Stimulated activated CD8-positive, alpha-beta memory T cell treated with anti-CD3 and anti-CD28 coated beads, Interleukin-15, amount 100 ng/mL, for 24 hours (primary cell): ENCODE measurements at places on chromosomes 5 and 9.

DNA sequence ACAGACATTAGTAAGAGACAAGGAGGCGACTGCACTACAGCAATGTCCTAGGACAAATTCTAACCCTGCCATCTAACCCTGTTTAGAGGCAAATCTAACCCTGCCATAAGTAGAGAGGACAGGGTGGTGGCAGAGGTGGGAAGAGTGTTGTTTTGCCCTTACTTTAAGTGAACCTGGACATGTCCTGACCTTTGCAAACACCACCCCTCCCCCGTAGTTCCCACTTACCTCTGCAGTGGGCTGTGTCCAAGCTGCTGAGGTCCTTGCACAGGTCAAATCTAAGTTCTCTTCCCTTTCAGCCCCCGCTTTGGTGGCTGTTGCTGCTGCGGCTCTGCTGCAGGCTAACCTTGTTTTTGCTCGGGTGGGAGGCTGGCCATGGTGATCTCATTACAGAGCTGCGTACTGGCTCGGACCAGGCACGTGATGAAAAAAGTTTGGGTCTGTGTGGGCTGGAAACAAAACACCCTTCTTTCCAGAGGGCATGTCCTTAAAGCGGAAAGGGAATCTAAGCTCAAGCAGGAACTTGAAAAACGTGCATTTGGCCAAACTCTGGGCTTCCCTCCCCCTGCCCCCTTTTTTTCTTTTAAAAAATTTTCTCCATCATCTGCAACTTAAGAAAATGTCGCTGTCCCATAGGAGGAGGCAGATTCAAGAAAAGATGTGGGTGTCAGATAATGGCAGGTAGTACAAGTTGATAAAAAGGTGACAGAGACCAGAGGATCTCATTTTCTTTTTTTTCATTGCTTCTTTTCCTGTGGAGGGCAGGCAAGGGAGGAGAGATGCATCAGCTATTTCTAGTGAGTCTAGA lies at the start of gene FAXDC2:
TSS of gene FAXDC2 (minus strand) at position 349 of the 808 bp plus-strand sequence. CDS start 12,425 bp downstream, outside the sequence.
- DNase-seq = no peak

- no peak for DNase-seq
Measured at GRCh38 chr9:4985386-4986266, 554 bp downstream of the JAK2 start.

DNA sequence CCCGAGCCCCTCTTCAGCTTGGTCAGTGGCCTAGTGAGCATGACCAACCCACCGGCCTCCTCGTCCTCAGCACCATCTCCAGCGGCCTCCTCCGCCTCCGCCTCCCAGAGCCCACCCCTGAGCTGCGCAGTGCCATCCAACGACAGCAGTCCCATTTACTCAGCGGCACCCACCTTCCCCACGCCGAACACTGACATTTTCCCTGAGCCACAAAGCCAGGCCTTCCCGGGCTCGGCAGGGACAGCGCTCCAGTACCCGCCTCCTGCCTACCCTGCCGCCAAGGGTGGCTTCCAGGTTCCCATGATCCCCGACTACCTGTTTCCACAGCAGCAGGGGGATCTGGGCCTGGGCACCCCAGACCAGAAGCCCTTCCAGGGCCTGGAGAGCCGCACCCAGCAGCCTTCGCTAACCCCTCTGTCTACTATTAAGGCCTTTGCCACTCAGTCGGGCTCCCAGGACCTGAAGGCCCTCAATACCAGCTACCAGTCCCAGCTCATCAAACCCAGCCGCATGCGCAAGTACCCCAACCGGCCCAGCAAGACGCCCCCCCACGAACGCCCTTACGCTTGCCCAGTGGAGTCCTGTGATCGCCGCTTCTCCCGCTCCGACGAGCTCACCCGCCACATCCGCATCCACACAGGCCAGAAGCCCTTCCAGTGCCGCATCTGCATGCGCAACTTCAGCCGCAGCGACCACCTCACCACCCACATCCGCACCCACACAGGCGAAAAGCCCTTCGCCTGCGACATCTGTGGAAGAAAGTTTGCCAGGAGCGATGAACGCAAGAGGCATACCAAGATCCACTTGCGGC lies 1.8 kb downstream of the EGR1 start:
- no peak for DNase-seq

- DNase-seq = no peak
Measured at GRCh38 chr9:89668216-89668865, 63.5 kb downstream of the GADD45G start.

- no peak for DNase-seq
Measured at GRCh38 chr9:130327070-130327780, 61.7 kb downstream of the HMCN2 start.

GRCh38 chr9:122337556-122337929 lies 33.3 kb upstream of the PTGS1 start:
- no peak for DNase-seq

GRCh38 chr5:179488491-179488890 lies 61.9 kb upstream of the RUFY1 start:
- no peak for DNase-seq

DNA sequence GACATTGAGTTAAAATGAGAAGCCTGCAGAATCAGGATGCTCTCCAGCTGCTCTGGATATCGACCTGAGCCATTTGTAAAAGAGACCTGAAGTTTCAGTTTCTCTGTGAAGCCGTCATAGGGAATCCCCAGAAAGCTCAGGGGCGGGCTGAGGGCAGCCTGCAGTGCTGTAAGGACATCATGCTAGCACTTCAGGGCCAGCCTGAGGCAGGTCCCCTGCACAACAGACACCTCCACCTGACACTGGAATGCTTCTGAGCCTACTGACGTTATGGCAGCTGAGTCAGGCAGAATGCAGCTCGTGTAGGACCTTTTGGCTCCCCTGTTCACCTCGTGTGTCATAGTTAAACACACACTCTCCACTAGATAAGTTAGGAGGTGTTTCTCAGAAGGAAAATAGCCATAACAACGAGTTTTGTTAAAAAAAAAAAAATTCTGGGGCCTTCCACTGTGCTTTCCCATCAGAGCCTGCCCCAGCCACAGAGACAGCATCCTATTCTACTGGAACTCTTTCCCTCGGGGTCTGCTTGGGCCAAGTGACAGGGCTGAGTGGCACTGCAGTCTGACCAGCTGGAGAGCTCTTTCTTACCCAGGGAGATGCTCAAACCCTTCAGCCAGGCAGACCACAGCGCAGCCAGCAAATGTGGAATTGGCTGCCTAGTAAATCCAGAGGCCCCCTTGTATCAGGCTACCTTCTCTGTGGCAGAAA lies 354.9 kb downstream of the DIRAS2 start:
- no peak for DNase-seq

- no peak for DNase-seq
Measured at GRCh38 chr5:124436294-124436693, 310.1 kb downstream of the ZNF608 start.

- no peak for DNase-seq
Measured at GRCh38 chr5:79456890-79457583, 56.9 kb downstream of the HOMER1 start.

DNA sequence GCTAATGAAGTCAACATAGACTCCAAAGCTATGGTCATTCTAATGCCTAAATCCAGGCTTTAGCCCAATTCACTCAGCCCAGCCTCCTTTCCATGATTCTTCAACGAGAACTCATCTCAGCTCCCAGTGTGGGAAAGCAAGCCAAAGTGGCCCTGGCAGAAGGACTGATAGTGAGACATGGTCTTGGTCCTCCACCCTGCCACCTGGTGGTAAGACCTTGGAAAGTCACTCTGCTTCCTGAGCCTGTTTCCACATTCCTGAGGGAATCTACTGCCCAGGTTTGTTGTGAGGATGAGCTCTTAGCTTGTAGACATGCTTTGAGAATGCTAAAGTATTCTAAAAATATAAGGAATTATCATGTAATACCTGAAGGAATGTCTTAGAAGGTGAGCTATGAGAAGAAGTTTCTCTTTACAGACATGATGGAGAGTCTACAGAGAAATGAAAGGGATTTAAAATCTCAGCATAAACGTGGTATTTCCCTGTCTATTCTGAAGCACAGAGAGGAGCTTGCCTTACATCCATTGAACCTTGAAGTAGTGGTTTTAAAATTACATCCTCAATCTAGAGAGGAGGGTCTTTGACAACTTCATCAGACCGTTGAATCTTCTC lies 173.5 kb downstream of the TRIM32 start:
- no peak for DNase-seq

GRCh38 chr5:69360442-69360841 lies 8.9 kb downstream of the AK6 start:
- no peak for DNase-seq

DNA sequence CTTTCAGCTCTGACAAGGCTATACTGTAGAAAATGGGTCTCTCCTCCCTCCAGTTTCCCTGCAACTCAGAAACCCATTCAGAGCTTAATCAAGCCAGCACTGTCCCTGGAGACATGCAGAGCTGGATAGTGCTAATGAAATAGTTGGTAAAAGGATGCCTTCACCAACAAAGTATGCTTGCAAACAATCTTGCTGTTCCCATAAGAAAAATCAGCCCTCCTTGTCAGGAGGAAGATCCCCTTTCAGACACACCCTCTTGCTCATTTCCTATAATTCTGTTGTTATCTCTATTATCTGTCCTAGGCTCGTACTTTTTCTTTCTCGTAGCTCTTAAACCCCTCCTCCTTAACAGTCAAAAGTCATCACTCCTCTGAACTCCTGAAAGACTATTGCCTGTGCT lies 9.9 kb upstream of the OSMR start:
- no peak for DNase-seq

DNA sequence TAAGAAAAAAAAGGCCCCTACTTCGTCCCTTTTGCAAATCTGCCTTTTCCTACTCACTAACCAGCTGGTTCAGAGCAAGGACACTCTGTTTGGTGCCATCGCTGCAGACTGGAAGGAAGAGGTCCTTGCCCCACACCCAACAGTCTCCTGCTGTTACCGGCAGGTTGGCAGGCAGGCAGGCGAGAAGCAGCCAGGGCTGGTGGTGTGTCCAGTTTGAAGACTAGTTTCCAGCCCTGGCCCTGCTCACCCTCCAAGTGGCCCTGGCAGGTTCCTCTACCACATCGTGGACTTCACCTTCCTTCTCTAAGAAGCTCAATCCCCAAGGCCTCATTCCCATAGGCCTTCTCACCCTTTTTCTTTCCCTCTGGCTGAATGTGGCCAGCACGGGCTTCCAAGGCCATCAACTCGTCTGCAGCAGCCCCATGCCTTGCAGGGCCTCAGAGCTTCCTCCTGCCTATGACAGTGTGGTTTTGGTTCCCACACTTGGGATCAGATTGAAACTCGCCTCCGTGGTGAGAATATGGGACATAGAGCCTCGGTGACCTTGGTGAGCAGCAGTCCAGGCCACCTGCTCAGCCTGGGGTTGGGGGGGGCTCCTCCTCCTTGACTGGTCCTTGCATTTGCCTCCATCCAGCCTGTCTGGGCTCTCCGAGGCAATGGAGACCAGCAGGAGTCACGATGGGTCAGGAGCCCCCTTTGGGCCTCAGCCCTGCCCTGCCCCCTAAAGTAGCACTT lies 22.9 kb downstream of the TGFBI start:
- DNase-seq = no peak

- DNase-seq = no peak
Measured at GRCh38 chr5:153459051-153459743, 31.3 kb upstream of the GRIA1 start.

DNA sequence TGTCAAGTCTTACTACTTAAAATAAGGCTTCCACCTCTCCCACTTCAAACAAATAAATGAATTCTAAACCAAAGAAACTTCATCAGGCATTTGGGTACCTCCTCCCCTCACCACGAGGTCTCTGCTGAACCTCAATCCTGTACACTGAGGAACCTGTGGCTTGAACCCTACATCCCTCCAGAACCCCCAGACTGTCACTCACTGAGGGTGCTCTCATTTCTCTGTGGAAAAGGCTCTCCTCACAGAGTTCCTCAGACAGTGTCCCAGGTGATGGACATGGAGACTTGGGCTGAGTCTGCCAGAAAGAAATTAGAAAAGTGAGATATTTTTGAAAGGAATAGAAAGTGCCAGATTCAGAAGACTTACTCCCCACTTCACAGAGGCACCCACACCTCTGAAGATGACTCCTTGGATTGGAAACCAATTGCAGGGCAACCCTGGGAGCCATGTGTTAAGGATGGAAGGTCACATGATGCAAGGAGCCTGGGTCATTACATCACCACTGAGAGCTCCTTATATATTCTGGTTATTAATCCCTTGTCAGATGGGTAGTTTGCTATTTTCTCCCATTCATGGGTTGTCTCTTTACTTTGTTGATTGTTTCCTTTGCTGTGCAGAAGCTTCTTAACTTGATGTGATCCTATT lies 19.8 kb downstream of the MLANA start:
- no peak for DNase-seq

DNA sequence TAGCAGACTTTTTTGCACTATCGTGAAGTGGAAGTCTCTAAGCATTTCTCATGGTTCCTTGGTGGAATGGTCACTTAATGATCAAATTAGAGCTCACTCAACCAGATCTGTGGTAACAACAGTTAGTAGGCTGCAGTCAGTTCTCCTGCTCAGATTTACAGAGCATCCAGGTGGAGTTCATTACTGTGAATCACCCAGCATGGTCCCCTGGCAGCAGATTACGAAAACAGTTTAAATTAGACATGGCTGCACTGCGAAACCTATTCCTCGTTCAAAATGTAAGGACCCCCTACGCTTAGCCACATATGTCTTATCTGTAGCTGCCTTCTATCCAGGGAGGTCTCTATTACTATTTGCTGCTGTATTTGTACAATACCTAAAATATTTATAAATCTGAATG lies 823.6 kb upstream of the ARRDC3 start:
- no peak for DNase-seq

DNA sequence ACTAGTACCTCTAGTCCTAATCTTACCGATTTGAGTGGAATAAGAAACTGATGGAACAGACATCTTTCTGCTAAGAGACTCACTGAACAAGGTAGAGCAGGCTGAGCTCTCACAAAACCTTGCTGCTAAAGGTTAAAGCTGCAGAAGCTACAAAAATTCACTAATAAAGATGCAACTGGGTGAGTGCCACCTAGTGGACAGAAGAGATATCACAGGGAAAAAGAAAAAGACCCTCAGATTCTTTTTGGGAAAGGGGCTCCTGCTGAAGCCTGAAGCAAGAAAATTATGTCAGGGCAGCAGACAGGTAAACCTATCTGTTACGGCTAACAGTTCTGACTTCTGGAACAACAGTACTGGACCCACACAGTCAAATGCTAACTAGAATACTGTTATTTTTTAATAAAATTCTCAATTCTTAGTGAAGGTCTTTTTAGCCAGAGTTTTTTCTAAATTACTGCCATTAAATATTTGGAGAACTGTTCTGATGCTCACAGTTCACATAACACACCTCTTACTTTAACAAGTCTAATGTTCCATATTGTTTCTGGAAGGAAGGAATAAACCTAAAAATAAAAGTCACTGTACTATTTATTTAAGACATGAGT lies 51.2 kb downstream of the DIAPH1 start:
- DNase-seq = no peak

GRCh38 chr5:126984632-126985031 lies 45.7 kb downstream of the MARCHF3 start:
- no peak for DNase-seq

- no peak for DNase-seq
Measured at GRCh38 chr9:75369989-75370388, 281.7 kb downstream of the OSTF1 start.

DNA sequence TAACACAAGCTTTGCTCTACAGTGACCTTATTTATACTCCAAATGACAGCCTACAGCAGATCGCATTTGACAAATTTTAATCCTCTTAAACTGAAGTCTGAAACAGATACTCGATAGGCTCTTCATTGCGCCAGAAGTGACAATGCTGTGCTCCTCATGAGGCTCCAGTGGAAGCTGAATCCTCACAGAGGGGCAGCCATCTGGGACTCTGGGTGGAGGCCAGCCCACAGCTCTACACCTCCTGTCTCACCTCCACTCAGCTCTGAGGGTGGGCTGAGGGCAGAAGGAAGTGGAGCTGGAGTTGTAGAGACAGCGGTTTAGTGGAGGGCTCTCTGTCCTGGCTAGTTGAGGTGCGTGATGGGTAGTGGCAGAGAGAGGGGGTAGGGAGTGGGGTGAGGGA lies 283.3 kb upstream of the ANKRD55 start:
- no peak for DNase-seq

GRCh38 chr5:15731699-15732098 lies 231.7 kb downstream of the FBXL7 start:
- DNase-seq = no peak
